ENCODE measurements at places on chromosomes 4 and X.

DNA sequence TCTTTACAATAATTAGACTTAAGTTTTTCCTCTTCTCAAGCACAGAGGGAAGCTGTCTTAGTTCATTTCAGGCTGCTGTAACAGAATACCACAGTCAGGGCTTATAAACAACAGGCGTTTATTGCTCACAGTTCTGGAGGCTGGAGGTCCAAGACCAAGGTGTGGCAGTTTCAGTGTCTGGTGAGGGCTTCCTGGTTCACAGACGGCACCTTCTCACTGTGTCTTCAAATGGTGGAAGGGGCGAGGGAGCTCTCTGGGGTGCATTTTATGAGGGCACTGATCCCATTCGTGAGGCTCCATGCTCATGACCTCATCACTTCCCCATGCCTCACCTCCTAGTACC lies 115.7 kb upstream of the MXRA5 start:
- no peak for DNase-seq

- no peak for DNase-seq
These were observed 182.1 kb downstream of the MOSPD2 start for GRCh38 chrX:15055146-15055930.

- no peak for DNase-seq
These were observed 2.4 kb upstream of the WDFY3 start for GRCh38 chr4:84968925-84969324.

GRCh38 chr4:124903995-124904722 lies 191.6 kb upstream of the ANKRD50 start:
- DNase-seq: no peak

GRCh38 chrX:154321594-154321993 lies 26.0 kb downstream of the TKTL1 start:
- DNase-seq: no peak

DNA sequence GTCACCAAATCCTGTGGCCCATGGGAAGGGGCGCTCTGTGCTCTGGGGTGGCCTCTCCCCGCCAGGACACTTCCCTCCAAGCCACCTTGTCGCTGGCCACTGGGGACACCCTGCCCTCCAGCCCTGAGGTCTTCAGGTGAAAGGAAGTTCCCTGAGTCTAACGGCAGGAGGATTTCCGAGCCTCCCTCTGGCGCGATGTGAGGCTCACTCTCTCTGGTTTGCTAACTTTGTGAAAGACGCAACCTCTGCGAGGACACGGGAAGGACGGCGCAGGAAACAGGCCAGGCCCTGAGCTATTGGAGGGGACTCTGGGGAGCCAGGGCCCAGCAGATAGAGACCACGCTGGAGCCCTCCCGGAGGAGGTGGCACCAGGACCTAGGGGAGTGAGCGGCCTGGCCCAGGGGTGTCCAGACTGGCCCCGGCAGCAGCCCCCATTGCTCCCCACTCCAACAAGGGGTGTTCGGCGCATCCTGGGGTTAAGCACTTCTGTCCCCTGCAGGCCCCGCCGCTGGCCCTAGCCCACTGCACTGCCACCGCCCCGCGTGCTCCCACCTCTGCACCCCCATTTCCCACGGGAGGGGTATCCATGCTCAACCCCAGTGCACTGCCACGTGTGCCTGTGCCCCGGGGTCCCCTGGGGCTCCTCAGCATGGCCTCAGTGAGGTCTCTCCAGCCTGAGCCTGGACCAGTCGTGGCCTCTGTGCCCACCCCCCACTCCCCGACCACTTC lies 72.2 kb upstream of the MXD4 start:
- no peak for DNase-seq

DNA sequence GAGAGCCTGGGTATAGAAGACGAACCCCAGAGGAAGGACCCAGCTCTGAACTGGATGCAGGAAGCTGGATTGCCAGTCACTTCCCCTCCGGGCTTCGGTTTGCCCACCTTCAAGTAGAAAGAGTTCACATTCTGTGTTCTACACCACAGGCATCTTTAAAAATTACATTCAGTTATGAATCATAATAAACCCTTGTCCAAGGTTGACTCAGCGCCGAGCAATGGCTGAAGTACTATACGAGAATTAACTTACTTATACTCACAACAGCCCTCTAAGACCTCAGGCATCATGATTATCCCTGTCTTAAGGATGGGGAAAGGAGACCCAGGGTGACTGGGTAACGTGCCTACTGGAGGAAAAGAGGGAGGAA lies 72.5 kb downstream of the EVC2 start:
- no peak for DNase-seq
